Hepatocyte (in vitro differentiated cells): ENCODE measurements at places on chromosomes 7 and 10. TPM values are rescaled to one million over a fixed set of nuclear protein-coding genes. Genes with fewer than 3 reads are reported as not detected.

Gene TMEM176B
- total RNA-seq, result 200 and 263 TPM in 2 replicates

- DNase-seq, result peak; percentile 55
Observed at GRCh38 chr7:142478479-142479220, 220.8 kb upstream of the PRSS58 start.

DNA sequence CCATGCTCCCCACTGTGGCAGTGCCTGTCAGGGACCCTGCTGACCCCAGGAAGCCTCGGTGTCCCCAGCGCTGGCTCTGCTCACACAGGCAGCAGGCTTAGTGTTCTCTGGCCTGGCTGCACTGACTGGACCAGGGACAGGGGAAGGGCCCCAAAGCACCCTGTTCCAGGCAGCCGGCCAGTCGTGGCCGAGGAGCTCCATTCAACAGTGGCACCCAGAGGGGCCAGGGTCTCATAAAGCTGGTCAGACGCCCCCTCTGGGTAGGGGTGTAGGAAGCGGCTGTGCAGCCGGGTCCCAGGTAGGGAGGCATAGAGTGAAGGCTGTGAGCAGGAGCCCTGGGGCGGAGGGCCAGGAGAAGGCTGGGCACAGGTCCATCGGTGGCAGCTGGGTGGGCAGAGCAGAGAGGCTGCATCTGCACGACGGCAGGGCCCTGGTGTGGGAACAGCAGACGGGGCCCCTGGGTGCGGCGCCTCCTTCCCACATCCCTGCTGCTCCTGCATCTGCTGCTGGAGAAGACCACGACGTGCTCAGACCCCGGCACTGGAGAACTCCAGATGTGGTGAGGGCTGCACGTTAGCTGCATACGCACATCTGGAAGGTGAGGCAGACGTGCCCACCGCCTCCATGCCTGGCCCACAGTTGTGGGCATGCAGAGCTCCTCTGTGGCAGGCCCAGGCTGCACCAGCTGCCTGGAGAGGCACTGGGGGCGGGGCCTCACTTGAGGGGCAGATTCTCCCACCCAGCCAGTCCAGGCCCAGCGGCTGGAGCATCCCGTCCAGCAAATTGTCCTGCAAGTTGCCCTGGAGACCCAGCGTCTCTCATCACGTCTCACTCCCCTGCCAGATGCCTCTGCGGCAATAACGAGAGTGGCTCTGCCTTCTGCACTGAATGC, 25.1 kb downstream of the MNX1 start:
- DNase-seq, result no peak

DNA sequence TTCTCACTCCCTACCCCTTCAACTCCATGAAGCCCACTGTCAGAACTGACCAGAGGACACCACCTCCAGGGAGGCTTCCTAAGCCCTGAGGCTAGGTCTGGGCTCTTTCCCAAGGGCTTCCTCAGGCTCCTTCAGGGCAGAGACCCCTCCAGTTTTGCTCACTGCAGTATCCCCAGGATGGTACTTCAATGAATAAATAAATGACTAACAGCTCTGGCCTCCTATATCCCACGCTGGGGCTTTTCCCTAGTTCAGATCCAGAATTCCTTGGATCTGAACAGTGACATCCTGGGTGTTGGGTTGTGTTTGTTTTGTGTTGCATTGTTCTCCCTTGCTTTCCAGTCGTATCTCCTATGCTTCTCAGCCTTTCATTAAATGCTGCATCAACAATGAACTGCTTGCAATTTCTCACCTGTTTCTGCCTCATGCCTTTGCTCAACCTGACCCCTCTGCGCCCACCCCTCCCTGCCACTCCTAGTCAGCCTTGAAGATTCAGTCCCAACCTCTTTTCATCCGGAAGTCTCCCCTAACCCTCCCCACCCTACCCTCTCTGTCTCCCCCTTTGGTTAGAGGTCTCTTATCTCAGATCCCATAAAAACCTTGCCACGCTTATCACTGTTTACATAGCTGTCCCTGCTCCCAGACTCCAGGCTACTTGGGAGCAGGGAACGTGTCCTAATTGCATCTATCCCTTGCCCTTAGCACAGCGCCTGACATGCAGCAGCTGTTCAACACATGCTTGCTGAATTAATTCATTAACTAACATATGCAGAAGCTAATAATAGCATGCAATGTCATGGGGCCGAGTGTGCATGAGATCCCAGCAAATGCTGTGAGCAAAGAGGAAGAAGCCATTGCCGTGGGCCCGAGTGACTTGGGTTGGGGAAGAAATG, 41.7 kb downstream of the PPP1R3C start:
- DNase-seq, result peak; percentile 66

- no peak for DNase-seq
Observed at GRCh38 chr7:2004841-2005725, 227.7 kb downstream of the MAD1L1 start.

Gene COL1A2
- total RNA-seq, result 1,011 and 1,836 TPM in 2 replicates

Gene CHCHD1
- total RNA-seq, result 45.3 and 59.1 TPM in 2 replicates

Gene CPN1
- 2.8 and 3.8 TPM in 2 replicates for total RNA-seq

Gene SPDYE11
- total RNA-seq, result 0.07 TPM in 1 of 2 replicates, not detected in the other

DNA sequence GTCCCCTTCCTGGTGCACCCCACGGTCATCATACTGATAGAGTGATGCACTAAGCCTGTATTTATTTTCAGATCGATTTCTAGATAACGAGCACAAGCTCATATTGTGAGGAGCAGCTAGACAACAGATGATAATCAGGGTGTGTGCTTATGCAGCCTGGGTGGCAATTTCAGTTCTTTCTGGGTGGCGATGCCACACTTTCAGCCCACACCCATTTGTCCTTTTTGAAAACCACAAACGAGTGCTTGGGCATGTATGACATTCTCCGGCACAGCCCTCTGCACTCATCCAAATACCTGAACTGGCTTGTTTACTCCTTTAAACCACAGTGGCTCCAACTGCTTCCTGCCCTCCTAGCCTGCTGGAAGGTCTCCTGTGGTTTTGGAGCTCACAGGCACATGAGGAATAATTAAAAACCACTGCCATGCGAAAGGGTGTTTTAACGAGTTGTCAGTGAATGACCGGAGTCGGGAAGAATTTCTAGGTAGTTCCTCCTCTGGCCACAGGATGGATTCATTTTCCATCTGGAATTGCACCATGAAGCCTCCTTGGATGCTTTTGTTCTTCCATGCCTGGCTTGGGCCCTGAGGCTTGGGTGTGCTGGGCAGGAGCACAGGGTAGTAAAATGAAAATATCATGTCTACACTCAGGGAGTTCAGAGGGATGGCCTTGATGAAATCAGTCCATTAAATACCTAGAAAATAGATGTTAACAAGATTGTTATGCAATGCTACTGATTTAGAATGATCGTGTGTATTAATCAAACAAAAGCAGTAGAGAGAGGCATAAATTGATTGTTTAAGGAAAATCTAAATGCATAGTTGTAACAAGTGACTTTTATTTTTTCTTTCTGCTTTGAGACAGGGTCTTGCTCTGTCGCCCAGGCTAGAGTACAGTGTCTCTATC, 52.4 kb upstream of the ITGB1 start:
- peak; percentile 54 for DNase-seq

GRCh38 chr10:49550563-49550962, 11.6 kb upstream of the ERCC6 start:
- DNase-seq, result no peak

GRCh38 chr10:118403967-118404366, 61.8 kb upstream of the FAM204A start:
- no peak for DNase-seq

Gene JAKMIP3
- total RNA-seq, result 0.10 and 0.32 TPM in 2 replicates

DNA sequence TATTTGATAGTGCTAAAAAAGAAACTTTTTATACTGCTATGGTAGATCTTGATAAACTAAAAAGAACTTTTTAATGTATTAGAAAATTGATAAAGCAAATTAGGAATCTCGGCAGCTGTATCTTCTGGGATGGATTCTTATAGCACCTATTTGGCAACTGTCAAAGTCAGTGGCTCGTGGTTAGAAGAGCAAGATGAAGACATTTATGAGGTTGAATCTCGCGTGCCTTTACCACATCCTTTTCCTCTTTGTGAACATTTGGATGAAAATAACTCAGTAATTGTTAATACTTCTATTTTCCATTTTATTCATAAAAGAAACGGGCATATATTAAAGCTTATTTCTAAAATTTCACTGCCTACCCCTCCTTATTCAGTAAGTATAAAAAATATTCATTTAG, 76.2 kb downstream of the CYP51A1 start:
- DNase-seq, result no peak

DNA sequence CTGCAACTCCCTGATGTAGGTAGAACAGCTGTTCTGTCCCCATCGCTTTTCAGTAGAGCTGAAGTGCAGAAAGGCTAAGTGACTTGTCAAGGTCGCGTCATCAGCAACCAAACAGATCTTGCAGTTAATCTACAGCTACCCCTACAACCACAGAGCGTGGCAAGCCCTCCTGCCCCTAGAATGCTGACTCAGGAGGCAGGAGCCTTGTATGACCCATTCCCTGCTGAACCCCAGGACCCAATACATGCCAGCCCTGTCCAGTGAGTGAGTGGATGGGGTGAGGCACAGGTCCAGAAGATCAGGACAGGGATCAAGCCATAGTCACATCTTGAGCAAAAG, 26.6 kb upstream of the GJD4 start:
- no peak for DNase-seq

DNA sequence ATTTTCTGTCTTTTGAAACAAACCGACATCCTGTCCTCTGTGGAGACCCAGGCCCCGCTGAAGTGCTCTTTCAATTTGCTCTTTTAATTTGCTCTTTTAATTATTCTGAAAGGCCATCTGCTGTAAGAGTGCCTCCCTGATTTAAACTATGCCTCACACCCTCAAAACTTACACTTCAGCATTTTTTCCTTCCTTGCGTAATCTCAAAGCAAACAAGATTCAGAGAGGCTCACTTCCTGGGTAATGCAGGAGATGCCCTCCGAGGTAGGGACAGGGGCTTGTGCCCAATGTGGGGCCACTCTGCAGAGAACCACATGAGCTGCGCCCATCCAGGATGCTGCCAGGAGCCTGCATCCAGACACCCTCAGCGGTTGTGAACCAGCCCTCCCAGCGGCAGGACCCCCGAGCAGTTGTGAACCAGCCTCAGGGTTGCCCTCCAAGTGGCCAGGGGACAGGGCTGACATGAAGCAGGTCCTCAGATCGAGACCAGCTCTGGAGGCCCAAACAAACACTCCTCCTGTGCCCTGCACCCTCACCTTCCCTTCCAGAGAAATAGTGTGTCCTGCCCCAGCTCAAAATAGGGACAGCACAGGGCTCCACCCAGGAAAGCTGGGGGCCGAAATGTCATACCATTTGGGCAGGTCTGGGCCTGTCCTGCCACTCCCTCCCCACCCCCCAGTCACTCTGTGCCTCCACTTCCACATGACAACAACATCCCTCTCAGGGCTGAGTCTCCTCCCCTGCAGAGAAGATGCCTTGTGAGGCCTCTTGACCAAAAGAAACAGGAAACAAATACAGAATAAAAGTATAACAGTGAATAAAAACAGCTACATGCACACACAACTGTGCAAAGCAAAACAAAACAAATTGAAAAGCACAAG, 190.4 kb downstream of the PTPRN2 start:
- DNase-seq, result no peak

DNA sequence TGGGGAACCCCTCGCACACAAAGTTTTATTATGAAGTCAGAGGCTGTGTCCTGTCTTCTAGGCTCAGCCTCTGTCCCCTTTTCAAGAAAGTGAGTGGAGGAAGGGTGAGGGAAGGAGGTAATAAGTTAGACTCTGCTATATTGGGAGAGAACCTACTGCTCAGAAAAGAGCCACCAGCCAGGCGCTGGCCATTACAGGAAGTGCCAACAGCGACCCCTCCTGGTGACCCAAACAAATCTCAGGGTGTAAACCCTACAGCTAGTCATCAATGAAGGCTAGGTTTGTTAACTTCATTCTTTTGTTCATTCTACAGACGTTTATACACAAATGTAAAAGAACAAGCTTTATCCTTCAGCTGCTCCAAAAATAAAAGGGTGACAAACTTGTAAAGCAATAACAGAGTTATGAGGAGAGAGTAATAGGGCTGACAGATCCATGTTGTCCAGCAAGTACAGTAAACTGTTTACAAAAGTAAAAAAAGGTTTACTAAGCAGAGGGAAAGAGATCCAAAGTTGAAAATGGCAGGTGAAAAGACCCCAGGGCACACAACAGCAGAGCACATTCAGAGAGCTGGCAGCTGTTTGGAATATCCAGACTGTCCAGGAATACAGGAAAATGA, 82.7 kb downstream of the FAM204A start:
- peak; percentile 74 for DNase-seq

DNA sequence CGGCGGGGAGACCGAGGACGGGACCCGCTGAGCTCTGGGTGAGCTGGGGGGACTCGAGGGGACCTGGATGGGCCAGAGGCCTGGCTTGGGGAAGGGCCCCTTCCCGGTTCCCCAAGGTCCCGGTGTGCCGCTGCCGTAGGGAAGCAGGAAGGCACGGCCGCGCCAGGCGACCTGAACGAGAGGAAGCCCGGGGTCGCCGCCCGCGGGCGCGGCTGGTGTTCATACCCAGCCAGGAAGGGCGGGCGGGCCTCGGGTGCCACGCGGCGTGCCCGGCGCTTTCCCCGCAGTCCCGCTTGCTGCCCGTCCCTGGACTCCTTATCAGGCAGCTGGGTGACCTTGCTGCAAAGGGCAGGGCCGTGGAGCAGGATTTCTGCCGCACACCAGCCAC, 38.0 kb downstream of the ZNF777 start:
- no peak for DNase-seq

- peak; percentile 65 for DNase-seq
Observed at GRCh38 chr10:43265799-43266721, 805 bp downstream of the RASGEF1A start.

Gene SERPINE1
- total RNA-seq, result 81.8 and 98.2 TPM in 2 replicates

Gene AOAH
- 2.4 and 5.4 TPM in 2 replicates for total RNA-seq

- no peak for DNase-seq
Observed at GRCh38 chr7:111951052-111951451, 255.1 kb downstream of the DOCK4 start.

Gene MRLN
- total RNA-seq, result not detected in 2 replicates

DNA sequence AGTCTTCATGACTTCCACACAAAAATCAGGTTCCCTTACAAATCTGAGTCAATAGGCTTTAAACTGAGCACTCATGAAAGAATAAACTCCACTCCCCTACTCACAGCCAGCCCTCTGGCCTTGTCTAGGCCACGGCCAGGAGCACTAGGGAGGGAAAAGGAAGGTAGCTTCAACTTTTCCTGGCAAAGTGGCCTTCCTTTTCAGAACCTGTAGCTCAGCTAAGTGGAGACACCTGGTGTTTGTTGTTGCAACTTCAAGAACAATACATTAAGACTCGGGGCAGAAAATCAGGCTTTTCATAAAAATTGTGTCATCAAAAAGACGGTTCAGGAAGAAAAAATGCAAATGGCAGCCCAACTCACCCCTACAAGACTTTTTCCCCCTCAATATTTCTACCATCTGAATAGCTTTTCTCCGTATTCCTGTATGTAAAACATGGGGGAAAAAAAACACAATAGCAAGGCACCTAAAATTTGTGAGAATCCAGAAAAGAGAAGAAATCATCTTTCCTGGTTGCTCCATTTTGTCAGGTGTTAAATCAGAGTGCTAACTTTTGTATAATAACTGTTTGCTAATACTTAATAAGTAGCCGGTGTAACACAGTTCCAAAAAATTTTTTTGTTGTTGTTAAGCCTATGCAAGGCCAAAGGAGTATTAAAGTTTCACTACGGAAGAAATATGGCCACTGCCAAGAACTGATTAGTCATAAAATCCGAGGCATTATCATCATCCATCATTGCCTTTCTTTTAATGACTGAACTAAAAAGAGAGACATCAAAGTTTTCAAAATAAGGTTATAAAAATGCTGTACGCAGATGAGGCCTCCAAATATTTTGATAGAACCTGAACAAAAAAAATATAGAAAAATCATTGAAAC, 66.2 kb upstream of the ARID5B start:
- peak; percentile 64 for DNase-seq

- DNase-seq, result no peak
Observed at GRCh38 chr7:130697820-130698219, 11.5 kb upstream of the TSGA13 start.
